ENCODE measurements at places on chromosomes 16 and 17.

DNA sequence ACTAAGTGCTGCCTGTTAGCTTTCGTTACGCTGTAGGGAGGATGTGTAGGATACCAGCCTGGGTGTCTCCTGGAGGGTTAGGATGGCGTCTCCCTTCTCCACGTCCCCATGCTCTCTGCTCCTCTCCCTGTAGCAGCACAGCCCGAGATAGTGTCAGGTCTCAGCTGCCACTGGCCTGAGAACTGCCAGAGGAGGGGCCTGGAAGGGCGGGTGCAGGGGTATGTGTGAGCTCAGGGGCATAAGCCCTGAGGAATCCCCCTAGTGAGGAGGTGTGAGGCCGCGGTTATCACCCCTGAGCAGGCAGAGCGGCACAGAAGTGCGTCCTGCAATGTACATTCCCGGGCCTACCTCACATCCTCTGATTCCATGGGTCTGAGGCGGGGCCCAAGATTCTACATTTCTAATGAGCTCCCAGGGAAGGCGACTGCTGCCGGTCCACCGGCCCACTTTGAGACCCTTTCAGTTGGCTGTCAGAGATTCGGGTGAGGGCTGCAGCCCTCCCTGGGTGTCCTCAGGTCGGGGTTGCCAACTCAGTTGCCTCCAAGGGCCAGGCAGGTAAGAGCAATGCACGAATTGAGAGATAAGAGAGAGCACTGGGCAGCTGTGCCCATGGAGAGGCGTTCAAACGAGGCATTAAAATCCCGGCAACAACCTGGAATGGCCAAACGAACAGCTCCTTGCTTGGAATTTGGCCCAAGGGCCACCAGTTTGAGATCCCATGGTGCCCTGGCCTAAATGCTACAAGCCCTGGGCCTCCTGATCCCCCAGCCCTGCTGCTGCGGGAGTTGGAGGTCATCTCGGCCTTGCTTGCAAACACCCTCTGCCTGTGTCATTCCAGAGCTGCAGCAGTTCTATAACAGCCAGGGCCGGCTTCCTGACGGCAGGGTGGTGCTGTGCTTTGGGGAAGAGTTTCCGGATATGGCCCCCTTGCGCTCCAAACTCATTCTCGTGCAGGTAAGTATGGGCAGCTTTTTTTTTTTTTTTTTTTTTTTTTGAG lies 20.6 kb downstream of the IRF8 start:
- no peak for DNase-seq

DNA sequence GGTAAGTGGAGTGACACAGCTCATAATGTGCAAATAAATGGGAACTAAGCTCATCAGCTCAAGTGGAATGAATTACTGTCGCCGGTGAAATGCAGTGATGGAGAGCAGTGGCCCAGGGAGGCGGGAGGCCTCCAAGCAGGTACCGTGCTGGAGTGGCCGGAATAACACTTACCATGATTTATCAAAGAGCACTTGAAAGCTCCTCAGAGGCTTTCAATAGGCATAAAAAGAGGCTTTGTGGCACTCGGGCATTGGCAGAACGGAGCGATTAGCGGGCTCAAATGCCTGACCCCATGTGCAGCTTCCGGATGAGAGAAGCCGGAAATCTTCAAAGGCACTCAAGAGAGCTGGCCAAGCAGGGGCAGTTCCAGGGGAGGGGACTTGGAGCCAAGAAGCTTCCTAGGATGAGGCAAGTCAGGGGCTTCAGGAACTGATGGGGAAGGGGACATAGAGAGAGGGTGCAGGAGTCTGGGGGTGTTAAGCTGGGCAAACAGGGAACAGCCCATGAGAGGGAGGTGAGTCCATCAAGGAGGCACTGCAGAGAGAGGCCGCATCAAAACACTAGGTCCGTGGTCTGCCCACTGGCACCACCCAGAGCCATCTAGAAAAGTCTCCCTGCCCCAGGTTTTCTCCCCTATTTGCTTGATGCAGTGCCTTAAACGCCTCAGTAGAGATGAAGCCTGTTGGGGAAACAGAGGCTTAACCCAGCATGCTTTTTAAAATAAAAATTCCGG lies 144.0 kb upstream of the IRX6 start:
- no peak for DNase-seq

DNA sequence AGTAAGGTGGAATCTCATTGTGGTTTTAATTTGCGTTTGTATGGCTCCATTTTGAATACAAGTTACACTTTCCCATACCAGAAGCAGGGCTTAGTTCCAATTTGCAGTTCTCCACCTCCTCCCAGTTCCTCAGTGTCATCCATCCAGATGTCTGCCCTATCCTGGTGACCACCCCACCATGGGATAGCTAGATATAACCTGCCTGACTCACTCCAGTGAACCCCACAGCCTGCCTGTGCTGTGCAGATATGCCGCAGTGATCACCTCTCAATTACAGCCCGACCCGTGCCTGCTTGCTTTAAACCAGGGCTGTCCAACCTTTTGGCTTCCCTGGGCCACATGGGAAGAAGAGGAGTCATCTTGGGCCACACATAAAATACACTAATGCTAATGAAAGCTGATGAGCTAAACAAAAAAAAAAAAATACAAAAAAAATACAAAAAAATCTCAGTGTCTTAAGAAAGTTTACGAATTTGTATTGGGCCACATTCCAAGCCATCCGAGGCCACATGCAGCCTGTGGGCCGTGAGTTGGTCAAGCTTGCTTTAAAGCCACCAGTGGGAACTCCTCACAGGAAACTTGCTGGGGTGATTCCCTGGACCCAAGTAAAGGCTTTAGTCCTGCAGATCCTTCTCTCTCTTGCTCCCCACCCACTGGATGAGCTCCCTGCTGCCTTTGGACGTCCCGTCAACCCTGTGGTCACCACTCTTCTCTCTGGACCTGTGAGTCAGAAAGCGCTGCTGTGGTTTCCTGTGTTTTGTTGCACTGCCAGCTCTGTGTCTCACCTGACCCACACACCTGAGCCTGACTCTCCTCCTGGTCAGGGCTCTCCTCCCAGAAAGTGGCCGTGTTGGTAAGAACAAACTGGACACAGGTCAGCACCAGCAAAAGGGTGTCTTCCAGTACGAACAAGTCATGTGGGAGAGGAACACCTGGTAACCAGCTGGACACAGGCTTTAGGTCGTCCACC lies 83.0 kb downstream of the EMP2 start:
- DNase-seq = no peak

DNA sequence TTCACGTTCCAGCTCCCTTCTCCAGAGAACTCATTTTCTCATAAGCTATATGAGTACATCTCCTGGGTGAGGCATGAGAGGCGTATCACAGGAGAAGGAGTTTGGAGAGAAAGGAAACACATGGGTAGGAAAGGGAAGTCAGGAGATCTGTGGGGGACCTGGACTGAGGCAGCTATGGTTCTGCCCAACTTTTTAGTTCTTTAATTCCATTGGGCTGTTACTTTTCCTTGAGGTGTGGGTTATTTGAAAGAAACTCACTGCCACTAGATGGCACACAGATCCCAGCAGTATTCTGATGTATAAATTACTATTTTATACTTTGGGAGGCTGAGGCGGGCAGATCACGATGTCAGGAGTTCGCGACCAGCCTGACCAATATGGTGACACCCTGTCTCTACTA lies 63.6 kb downstream of the NUP93 start:
- peak; percentile 3 for DNase-seq

- DNase-seq = no peak
Observed at GRCh38 chr16:68722119-68723024, 14.7 kb upstream of the CDH1 start.

DNA sequence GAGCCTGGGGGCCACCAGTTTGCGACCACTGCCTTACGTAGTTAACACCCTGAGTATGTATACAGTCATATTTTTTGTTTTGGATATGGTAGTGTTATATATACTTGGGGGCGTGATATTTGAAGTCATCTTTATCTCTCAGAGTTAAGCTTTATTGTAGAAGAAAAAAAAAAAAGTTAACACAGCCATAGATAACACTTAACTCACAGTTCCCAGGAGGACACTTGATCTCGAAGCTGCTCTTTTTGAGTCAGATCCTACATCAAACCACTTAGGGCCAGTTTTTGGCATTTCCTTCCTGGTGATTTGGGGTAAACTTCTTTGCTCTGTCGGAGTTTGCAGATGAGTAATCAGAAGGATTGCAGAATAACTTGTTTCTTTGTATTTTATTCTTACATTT lies 5.8 kb downstream of the ITPRIPL2 start:
- peak; percentile 76 for DNase-seq

GRCh38 chr16:9225527-9226316 lies 134.3 kb downstream of the HAPSTR1 start:
- peak; percentile 21 for DNase-seq

DNA sequence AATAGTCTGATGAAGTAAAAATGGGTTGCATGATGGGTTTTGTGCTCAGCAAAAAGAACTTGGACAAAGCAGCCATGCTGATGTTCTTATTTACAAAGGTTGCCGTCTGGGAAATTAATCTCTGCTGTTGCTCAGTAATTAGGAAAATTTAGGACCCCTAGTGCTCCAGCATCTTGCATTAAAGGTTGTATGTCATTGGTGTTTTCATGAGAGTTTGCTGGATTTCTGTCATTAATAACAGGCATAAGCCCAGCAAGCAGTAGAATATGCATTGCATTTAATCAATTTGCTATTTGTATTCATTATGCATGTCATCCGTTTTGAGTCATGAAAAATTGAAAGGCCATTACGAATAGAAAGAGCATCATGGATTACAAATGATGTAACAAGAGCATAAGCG lies 45.3 kb upstream of the C16orf78 start:
- no peak for DNase-seq

GRCh38 chr17:11779892-11780291 lies 181.6 kb downstream of the DNAH9 start:
- DNase-seq = no peak

DNA sequence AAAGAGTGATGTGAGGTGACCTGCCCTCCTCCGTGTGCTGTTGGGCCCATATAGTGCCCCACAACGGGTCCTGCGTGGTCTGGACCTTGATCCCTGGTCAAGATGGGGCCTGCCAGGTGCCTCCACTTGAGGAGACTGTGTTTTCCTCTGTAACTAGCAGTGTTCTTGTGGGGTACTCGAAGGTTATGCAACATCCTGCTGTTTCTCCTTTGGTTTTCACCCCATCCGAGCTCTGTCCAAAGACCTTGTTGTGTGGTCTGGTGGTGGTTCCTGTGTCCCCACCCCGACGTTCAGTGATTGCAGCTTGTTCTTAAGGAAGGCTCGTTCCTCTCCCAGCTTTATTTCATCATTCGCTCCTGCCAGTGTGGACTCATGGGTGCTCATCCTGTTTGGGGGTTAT lies 38.7 kb upstream of the ZNF750 start:
- DNase-seq = no peak

GRCh38 chr17:74785096-74785980 lies 9.2 kb upstream of the NAT9 start:
- DNase-seq = peak; percentile 38

GRCh38 chr17:78082988-78083387 lies 45.6 kb downstream of the TMC6 start:
- no peak for DNase-seq

GRCh38 chr17:8162233-8162996 lies at the start of gene VAMP2:
TSS of gene VAMP2 (minus strand) at chr17:8162948. CDS start at chr17:8162879, 69 bp downstream.
- peak; percentile 85 for DNase-seq

GRCh38 chr16:2155977-2156848 lies 631 bp downstream of the TRAF7 start:
- DNase-seq = peak; percentile 16

- DNase-seq = peak; percentile 72
Observed at GRCh38 chr17:40317345-40317873, 8.4 kb downstream of the RARA start.

GRCh38 chr17:70810609-70811008 lies 641.3 kb downstream of the KCNJ2 start:
- DNase-seq = no peak

- DNase-seq = no peak
Observed at GRCh38 chr16:55021595-55022475, 91.2 kb downstream of the IRX5 start.

- DNase-seq = no peak
Observed at GRCh38 chr17:7748076-7748775, 30.7 kb downstream of the DNAH2 start.

DNA sequence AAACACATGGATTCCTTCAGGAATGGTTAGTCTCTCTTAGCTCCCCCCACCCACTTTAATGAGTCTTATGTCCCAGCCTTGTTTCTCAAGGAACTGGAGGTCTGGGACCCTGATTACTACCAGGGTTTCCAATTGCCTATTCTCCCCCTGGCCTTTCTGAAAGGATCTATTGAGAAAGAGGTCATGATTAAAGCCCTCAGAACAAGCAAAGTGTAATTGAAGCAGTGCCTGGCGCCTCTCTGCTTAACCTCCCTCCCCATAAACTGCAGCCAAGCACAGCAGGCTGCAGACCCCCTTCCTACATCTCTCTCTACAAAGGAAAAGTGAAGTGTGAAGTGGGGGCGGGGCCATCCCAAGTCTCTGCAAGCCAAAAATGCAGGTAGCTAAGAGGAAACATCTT lies 159.7 kb upstream of the CDH11 start:
- no peak for DNase-seq

GRCh38 chr16:82301146-82301755 lies 131.2 kb upstream of the MPHOSPH6 start:
- DNase-seq = no peak

DNA sequence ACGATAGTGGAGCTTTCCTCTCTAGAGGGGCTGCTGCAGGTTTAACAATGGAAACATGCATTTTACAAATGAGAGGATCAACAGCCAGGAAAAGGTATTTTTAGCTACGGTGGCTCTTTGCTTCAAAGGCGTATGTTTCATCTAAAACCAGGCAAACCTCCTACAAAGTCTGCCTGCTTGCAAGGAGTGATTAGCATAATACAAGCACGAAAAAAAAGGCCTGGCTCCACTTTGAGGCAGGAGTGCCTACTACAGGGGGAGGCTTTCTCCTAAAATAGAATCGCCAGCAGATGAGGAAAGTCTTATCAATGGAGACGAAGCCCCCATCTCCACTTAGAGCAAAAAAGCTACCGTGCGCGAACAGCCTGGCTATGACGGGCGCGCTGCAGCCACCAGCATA lies 27.1 kb upstream of the MTSS2 start:
- no peak for DNase-seq

DNA sequence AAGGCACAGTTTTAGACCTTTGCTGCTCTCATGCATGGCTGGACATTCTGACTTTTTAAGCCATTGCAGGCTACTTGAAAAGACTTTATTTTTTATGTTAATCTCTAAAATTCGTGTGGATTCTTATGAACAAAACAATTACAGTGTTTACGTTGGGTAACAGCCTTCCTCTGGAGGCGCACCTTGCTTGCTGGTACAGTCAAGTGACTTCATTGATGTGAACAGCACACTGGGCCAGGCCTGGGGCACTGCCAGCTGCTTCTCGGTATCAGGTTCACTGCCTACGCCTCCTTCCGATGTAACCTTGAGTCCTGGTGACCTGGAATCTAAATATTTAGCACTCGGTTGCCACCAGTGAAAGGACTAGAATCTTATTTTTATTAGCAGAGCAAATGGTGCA lies 27.8 kb downstream of the MARCHF10 start:
- DNase-seq = no peak

- DNase-seq = no peak
Observed at GRCh38 chr17:8614988-8615387, 15.5 kb downstream of the MYH10 start.

- no peak for DNase-seq
Observed at GRCh38 chr17:1074886-1075605, 78.1 kb downstream of the TIMM22 start.

GRCh38 chr17:6926667-6927066 lies 69.2 kb upstream of the ALOX12 start:
- no peak for DNase-seq
